ENCODE measurements at places on chromosomes 3 and 15.

- no peak for DNase-seq
Observed at GRCh38 chr3:114903213-114903612, 243.9 kb downstream of the ZBTB20 start.

DNA sequence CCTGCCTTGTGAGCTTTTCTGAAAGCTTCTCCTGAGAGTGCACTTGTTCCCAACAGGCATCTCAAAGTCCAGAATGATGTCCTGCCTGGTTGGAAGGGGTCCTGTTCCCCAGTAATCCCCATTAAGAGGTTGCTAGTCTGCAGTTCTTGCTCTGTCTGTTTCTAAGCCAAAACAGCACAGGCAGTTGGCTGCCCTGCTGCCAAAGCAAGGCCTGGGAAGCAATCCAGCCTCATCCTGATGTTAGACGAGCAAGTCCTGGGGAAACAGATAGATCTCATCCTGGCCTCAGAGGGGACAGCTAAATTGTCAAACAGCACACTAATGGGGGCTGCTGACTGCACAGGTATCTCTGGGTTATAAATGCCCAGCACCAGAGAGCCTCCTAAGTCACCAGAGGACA is 198.0 kb downstream of the EPHB1 start:
- no peak for DNase-seq

GRCh38 chr3:38015485-38015884 is 14.0 kb downstream of the PLCD1 start:
- DNase-seq = no peak

DNA sequence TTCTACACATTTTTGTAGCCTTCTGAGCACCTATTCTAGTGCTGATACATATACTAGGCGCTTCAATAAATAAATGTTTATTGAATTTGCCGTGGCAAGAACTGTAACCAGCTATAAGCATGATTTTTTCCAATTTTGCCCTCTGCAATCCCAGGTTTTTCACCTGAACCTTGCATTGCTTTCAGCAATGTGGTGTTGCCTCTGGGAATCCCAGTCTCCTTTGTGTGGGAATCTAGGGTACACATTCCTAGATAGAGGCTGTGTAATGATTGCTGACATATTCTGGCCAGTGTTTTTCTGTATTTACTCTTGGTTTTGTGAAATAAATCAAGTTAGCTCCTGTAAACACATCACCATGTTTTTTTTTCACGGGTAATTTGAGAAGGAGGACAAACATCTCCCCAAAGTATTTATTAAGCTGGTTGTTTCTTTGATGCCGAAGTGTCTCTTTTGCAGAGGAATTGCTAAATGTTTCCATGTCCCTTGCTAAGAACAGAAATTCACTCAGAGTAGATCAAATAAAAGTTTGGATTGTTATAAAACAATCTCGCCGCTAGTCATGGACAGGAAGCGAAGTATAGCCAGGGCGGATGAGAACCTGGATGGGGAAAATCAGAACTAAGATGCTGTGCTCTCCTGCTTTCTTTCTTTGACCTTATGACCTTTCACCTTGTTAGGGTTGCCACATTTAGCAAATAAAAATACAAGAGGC is 1.2 kb downstream of the CFAP91 start:
- DNase-seq = no peak

GRCh38 chr15:80180468-80180867 is 27.7 kb downstream of the FAH start:
- no peak for DNase-seq

DNA sequence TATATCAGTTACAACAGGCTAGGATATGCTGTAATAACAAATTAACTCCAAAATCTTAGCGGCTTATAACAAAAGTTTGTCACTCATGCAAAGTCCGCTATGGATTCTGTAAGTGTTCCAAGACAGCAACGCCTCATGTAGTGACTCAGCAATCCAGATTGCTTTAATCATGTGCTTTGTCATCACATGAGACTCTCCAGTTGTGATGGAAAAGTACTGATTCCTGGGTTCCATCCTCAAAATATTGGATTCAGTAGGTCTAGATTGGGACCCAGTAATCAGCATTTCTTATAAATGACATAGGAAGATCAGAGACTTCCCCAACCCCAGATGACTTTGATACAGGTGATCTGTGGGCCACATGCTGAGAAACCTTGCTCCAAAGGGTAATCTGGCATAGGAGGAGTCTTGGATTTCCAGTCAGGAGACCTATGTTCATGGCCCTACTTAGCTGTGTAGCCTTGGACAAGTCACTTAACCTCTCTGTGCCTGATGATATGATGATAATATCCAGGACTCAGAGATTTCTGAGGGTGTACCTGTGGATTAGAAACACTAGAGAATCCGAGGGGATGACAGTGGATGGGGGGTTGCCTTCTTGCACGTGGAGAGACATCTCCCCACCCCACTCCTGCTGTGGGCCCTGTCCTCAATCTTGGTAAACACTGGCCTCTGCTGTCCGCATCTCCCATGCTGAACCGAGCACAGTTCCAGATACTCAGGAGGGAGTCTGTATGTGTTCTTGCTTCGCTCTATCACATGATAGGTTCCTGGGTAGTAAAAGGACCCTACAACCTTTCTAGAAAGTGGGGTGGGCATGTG is 65.5 kb downstream of the CORO2B start:
- no peak for DNase-seq

GRCh38 chr3:23488618-23489017 is 285.5 kb downstream of the UBE2E2 start:
- DNase-seq = no peak

DNA sequence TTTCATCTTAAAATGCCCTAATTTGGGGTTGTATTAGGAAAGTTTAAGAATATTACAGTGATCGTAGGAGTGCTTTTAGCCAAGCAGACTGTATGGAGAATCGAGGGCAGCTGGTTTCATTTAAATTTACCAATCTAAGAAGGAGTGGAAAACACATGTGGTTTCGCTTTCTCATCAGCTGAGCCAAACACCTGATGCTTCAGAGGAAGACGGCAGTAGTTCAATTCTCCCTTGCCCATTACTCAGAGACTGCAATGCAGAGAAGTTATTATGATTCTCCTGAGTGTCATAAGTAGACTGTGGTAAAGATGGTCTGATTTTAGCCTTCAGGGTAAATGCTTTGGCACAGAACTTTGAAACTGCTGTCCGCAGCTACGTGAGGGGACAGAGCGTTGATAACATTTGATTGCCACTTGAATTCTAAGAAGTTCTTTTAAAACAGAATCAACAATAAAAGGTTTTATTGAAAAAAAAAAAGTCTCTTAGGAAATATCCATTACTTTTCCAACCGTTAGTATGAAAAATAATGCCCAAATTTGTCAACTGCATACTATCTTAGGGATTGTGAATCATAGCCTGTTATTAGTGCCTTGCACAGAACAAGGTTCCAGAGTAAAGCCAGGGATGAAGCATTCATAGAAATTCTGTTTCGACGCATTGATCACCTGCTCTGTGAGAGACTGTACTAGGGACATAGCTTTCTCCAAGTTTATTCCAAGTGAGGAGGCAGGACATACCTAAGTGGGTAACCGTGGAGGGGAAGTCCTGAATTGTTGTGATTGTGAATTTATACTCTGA is 25.6 kb downstream of the LYSMD4 start:
- DNase-seq = no peak

DNA sequence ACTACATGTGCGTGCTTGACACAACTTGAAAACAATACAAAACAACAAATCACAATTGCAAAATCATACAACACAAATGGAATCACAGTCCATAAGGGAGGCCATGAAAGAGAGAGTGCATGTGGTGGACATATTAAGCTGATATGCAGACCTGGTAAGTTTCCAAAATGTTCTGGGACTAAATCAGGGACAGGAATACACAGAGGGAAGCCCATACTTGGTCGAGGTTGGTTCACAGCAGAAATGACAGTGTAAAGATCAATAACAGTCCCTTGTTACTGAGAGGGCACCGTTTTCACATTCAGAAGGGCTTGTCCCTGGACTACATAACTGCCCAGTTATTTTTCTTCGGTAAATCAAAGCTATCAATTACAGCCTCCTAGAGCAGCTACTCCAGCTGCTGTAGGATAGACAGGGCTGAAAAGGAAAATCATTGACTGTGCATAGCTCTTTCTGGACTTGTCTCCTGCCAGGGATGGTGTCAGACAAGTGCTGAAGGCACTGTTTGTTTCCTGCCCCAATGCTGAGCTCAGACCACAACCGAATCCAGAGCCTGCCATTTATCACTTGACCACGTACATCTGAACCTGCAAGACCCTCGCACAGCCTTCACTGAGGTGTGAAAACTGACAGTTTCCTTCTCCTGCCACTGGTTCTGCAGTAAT is 79.5 kb upstream of the KCNMB2 start:
- DNase-seq = no peak

GRCh38 chr15:72365844-72366243 is 10.0 kb downstream of the HEXA start:
- no peak for DNase-seq

DNA sequence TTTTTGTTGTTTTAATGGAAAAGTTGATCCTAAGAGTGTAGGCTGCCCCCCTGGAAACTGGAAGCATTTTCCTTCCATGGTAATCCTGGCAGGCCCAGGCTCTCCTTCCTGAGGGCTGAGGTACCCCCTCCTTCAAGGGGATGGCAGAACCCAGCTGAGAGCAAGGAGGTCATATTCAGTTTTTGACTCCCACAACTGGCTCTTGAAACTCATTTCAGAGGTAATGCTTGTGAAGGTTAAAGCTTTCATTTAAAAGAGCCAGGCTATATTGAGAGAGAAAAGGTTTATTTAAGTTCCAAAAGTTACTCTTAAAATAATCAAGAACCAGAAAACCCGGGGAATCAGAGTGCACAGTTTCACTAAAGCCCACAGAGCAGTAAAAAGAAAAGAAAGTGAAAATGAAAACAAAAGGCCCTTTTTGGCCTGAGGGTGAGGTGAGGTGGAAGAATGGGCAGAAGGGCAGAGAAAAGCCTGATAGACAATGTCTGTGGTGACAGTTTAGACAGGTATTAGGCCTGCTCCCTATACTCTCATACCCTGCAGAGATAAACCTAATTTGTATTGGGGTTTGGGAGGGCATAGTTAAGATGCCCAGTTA is 47.0 kb upstream of the RBP1 start:
- no peak for DNase-seq

GRCh38 chr3:31423482-31423881 is 109.2 kb upstream of the STT3B start:
- no peak for DNase-seq

- DNase-seq = no peak
Observed at GRCh38 chr3:104149154-104149553, 1217.6 kb upstream of the ALCAM start.

DNA sequence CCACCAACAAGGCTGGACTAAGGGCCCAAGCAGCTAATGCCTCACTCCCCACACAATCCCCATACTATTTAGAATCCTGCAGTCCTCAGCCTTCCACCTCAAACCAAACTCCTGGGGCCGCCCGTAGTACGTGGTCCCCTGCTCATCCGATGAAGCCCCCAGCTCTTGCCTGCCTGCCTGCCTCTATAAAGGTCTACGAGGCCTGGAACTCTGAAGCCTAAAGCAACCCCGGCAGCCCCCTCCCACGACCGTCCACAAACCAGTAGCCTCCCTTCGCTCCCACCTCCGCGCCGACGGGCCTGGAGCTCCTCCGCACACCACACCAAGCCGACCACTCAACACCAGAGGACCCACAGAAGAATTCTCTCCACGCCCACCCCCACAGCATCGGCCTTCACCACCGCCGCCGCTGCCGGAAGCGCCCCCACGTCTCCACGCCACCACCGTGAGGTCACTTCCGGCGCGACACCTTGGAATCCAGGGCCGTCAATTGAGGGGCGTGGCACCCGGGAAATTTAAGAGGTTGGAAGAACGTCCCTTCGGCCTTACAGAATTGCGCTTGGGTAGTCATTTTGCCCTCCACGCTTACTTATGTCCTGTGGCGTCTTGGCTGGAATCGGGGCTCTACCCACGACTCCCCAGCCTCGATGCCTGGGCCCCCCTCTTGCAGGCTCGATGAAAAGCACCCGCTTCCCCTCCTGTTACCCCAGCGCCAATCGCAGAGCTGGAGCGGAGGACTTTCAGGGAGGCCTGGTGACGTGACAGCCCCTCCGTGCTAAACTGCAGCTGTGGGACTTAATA is at the start of gene EDC3:
Gene EDC3 (minus strand): TSS at position 428 of the 801 bp plus-strand sequence. CDS start 20,900 bp downstream, outside the sequence.
- DNase-seq = peak; percentile 53

- no peak for DNase-seq
Observed at GRCh38 chr15:74392451-74392830, 25.0 kb upstream of the CYP11A1 start.

DNA sequence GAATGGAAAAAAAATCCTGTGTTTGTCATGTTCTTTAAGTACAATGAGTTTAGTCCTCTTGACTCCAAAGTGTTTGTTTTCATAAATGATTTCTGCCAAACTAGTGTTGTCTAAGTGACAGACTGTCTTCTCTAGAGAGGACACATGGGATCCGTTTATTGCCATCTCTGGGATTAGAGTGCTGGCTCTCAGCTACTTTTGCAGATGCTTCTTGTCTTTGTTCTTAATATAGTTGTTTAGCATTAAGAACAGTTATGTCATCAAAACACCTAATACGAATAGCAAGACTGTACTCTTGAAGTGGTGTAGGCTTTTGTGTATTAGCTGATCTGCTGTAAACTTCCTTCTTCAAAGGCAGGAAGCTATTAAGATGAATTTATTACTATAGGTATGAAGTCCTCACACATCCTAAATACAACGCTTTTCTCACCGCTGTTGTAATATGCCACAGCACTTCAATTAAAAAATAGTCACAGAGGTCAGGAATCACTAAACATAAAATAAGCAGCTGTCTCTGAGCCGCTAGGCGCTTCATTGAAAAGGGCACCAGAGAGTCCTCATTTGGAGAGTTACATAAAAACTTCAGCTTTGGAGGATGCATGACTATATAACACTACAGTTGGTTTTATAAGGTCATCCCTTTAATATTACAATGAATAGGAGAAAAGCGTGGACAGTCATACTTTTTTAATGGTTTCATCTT is 128.3 kb upstream of the ZNF385D start:
- no peak for DNase-seq

DNA sequence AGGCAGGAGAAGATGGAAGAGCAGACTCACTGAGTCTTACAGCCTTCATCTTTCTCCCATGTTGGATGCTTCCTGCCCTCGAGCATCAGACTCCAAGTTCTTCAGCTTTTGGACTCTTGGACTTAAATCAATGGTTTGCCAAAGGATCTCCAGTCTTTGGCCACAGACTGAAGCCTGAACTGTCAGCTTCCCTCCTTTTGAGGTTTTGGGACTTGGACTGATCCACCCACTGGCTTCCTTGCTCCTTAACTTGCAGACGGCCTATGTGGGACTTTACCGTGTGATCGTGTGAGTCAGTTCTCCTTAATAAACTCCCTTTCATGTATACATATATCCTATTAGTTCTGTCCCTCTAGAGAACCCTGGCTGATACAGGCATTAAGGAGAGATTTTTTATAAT is 62.4 kb upstream of the TNIK start:
- DNase-seq = no peak
